PC-3 (cell line): ENCODE measurements at places on chromosomes 2 and 18.

- no peak for DNase-seq
These were observed 7.0 kb upstream of the TMX3 start for GRCh38 chr18:68721681-68722583.

DNA sequence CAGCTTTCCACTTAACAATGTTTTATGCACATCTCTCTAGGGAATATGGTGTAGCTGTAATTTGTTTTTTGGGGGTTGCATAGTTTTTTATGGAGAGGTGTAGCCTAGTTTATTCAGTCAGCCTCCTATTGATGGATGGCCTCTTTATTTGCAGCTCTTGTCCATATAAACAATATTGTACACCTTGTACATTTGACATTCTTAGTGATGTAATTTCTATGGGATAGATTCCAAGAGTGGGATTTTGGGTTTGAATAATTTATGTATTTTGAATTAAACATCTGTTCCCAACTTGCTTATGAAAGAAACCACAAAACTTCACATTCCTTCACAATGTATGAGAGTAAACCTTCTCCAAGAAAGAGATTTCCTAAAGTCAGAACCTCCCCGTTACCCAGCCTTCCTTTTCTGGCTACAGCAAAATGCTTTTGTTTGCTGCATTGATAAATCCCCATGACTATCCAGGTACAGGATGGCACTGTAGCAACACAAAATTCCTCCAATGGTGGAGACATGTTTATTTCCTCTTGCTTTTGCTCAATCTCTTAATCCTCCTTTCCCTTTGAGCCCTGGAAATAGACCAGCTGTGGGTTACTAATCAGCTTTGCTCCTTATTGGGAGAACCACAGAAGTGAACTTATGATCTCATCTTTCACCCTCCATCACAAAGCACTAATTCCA, 58.4 kb upstream of the GALR1 start:
- no peak for DNase-seq

DNA sequence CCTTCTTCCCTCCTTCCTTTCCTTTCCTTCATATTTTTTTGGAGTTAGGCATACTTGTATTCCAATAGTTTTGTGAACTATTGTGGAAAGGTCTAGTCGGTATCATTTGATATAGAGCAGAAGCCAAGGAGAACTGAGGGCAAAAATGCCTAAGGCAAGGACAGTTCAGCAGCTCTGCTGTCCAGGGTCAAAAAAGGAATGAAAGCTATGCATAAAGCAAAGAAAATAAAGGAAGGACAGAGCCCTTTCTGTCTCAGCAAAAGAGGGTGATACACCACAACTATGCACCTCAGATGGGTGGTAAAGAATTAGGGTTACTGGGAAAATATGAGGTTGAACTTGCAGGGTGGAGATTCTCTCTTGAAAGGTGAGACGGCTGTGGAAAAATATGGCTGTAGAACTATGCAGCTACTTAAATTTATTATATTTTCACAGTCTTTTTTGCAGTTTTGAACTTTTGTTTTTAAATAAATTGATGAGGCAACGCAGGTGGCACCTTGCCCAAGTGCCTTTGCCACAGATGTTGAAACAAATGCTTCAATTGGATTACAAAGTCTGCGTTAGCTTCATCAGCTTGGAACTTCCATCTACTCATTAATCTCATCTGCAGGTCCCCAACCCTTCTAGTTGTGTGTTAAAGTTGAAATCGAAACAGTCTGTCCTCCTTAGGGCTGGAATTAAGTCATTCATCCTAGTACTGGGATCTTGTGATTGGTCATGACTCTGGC, 20.8 kb downstream of the LHCGR start:
- no peak for DNase-seq

GRCh38 chr2:164710837-164711765, 89.8 kb upstream of the GRB14 start:
- peak; percentile 22 for DNase-seq

GRCh38 chr2:134234535-134234934, 19.3 kb upstream of the MGAT5 start:
- DNase-seq = no peak

GRCh38 chr2:98149333-98149697, 62.3 kb downstream of the VWA3B start:
- peak; percentile 64 for DNase-seq

GRCh38 chr2:207133820-207134519, 31.8 kb downstream of the KLF7 start:
- DNase-seq = peak; percentile 84

- DNase-seq = peak; percentile 74
These were observed 15.9 kb downstream of the POLI start for GRCh38 chr18:54284981-54285785.

DNA sequence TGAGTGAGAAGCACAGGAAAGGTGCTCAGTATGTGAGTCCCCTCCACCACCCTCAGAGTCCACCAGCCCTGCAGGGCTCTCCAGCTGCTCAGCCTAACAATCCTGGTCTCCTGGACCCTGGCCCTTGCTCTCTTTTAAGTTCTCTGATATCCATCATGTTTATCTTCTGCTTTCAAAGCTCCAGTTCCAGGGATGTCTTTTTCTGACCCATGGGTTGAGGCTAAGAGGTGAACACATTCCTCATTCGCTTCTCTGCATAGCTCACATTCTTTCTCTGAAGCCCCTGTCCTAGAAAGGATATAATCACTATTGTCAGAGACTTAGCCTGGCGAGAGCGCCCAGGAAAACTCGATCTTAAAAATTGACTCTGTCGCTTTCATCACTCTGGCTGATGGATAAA, 86.4 kb downstream of the ARL4C start:
- no peak for DNase-seq

- DNase-seq = no peak
These were observed 11.3 kb downstream of the GPC1 start for GRCh38 chr2:240446664-240447175.

GRCh38 chr18:63132819-63133200, 186.8 kb downstream of the BCL2 start:
- DNase-seq = peak; percentile 7

- no peak for DNase-seq
These were observed 136.8 kb downstream of the MEP1B start for GRCh38 chr18:32326450-32327308.

DNA sequence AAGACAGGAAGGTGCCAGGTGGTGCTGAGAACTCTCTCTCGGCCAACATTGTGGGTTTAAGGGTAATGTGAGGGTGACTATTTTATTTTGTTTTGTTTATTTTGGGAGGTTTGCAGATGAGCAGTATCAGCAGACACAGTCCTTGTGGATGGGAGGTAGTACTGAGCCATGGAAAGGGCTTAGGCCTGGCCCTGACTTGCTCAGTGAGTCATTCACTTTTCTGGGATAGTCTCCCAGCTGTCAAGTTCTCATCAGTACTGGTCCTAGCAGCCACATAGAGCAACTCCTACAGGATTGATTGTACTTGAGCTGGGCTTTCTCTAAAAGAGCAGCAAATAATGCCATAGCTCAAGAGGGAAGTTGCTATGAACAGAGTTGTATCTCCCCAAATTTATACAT, 175.2 kb downstream of the LOXHD1 start:
- DNase-seq = peak; percentile 35

DNA sequence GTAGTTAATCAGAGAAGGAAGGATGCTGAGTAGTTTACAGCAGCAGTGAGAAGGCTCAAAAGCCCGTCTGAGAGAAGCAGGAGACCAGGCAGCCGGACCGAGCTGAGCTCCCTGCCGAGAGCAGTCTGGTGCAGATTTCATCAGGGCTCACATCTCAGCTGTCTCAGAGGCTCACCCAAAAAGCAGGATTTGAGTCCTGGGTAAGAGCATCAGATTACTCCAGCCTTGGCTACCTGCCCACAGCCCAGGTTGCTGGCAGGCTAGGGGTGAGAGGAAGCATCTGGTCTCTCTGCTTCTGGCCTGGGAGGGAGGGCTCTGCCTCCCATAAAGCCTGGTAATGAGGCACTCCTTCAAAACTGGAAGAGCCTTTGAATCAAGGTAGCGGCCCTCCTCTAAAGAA, 140.5 kb downstream of the ST6GAL2 start:
- DNase-seq = peak; percentile 45

DNA sequence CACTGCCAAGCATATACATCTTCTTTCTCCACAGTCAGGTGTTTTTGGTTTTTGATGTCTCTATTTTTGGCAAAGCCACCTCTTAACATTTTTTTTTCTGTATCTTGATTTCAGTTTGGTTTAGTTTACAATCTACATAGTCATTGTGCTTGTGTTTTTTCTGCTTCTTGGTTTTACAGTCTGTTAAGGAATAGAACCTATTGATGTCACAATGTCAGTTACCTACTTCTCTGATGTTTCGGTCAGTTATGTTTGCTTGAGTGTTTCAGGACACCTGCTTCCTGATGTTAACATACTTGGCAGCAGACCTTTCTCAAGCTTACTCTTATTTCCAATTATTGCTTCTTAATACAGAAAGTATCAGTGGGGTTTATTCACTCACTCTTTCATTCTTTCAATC, 253.3 kb downstream of the SPAG16 start:
- DNase-seq = no peak

DNA sequence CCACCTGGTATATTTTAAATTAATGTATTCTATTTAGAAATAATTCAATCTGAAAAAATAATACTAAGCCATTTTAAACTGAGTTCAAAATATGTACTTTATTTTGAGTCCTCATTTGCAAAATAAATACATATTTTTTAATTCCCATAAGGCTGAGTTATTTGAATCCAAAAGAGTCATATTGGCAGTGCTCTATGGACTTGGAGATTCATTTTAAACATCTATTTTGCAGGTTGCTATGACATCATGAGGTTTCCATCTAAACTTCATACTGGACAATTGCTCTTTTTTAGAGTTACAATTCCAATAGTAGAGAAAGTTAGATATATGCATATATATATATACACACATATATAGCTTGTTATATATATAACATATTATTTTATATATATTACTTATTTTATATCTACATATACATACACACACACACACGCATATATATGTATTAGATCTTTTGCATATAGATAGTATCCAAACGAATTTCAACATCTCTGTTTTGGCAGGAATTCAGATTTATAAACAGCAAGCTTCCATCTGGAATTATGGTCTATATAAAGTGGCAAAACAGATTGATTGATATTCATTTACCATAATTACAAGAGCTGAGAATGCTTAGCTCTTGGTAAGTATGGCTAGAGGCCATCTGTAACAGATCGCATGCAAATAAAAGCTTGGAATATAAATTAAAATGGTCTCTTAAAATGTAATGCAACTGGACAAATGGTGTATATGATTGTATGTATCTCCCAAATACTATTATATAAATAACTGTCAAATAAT, 34.9 kb downstream of the NOL4 start:
- no peak for DNase-seq

DNA sequence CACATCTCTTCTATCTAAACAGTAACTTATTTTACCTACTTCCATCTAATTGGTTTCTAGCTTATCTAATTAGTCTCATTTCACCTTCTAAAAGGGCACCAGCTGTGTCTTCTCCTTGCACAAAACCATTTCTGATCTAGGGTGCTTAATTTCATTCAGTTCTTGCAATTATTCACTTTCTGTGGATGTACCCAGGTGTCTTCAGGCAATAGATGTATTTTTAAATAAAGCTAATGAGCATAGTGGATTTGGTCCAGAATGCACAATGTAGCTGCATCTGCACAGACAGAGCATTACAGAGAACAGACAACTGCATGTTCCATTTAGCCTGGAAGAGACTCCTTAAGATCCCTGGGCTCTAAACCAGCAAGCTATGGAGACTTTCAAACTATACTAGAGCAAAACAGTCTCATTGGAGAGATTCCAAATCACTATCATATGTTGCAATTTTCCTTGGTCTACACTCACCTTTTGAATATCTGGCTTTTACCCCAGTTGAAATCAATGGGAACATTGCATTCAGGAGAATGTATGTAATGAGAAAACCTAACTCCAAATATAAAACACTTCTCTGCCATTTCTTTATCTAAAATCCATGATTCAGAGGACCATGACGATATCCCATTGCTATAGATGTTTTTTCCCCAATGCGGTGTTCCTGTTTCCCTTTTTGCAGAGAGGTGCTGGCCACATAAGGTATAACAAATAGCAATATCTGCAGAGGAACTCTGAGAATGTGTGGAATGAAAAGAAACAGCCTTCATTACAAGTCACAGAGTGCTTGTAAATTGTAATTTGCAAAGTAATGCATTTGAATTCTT, 3.5 kb upstream of the RFX8 start:
- DNase-seq = no peak

DNA sequence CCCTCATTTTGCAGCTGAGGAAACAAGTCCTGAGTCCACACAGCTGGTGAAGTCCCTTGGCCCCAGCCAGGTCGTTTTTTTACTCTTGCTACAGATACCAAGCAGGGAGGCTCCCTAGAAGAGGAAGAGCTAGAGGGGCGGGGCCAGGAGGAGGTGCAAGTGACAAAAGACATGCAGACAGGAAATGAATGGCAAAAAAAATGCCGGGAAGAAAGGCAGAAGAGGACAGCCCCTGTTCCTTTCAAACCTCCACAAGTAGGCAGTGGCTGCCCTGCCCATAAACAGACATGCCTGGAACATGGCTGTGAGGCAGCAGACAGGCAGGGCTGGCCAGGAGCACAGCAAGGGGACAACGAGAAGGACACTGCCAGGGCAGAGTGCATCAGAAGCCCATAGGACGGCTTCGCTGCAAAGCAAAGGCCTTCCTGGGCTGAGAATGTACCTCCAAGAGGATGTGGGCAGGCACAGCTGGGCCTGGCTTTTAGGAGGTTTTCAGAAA, 108.7 kb downstream of the ZBTB7C start:
- DNase-seq = peak; percentile 5

- DNase-seq = no peak
These were observed 204.9 kb downstream of the FAM210A start for GRCh38 chr18:13521418-13521817.

DNA sequence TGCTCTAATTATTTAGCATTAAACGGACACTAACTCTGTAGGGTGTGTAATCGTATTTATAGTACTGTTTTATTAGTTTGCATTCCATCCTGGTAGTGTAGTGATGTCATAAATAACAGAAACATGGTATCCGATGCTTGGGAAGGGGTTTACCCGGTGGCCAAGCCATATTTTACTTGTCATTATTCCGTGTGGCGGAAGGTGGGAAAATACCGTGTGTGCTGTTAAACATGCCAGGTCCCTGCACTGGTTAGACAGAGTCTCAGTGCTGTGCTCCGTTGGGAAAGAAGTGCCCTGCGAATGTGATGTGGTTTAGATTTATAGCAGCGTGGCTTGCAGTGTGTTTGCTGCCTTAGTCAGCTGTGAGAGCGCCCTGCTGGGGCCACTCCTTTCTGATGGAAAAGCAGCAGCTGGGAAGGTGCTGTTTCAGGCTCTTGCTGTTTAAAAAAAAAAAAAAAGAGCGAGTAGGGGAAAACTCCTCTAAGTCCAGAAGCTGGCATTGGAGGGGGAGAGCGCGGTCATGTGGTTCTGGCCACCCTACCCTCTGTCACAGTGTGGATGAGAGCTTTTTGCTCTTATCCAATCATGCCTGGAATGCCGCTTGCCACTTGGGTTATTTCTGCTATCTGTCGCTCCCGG, 211.0 kb downstream of the NEDD4L start:
- DNase-seq = peak; percentile 26
